ENCODE measurements at places on chromosomes 1 and 21.

- DNase-seq, result no peak
Observed at GRCh38 chr1:54069791-54070170, 16.4 kb downstream of the TCEANC2 start.

DNA sequence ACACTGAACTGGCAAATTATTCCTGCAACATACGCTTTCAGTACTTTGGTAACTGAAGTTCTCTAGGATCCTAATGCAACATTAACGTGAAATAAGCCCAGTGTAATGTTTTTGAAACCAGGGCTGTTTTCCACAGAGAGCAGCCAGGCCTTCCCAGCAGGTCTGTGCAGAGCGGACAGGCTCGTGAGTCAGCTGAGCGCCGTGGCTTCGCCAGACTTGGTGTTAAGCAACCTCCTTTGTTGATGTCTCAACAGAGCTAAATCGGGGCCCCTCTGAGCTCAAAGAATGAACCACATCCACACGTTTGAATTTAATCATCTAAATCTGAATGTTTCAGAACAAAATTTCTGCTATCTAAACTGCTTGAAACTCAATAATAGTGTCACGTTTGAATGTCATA lies 181.8 kb upstream of the FMN2 start:
- DNase-seq, result peak; percentile 68

DNA sequence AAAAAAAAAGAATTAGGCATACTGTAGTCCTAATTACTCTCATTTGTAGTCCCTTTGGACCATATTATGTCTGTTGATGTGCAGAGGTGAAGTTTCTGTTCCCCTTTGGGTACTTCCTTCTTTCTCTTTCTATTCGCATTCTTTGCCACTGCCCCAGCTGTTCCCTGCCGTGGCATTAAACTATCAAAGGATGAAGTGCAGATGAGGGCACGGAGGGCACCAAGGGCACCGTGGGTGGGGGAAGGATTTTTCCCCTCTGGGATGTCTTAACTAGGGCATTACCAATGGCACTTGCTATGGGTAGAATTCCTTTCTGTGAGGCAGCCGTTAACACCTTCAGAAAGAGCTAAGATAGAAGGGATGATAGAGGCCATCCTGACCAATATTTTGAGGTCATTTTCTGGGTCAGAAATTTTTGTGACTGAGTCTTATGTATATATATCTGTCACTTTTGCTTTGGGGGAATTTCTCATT lies 4.9 kb upstream of the MAPKAPK2 start:
- no peak for DNase-seq

- DNase-seq, result no peak
Observed at GRCh38 chr21:15848634-15849560, 119.1 kb downstream of the USP25 start.

DNA sequence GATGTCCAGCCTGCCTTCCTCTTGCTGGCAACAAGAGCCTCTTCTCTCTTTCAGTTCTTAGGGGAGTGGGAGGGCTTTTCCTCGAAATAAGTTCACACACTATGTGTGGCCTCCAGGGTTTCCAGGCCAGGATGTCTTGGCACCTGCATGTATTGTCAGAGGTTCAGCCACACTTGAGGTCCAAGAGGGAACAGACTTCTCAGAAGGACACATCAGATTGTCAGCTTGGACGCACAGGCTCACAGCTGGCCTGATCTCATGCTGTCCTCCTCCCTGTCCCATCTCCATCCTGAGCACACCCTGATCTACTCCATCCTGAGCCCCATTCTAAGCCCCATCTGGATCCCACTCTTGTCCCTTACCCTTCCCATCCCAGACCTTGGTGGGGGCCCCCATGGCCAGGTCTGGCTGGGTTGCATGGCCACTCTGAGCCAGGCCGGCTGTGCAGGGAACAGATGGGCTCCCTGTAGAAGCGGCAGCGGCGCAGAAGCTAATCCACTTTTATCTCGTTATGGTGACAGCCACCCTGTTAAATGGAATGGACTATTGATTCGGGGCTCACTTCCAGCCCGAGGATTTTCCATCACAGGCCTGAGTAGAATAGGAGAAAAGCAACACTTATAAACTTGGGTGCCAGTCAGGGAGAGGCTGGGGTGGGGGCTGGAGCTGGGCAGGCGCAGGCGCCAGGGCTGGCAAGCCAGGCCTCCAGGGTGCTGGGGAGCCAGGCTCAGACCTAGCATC lies 85.1 kb upstream of the CSF3R start:
- DNase-seq, result peak; percentile 49

- peak; percentile 50 for DNase-seq
Observed at GRCh38 chr1:29383746-29384371, 147.5 kb downstream of the PTPRU start.

DNA sequence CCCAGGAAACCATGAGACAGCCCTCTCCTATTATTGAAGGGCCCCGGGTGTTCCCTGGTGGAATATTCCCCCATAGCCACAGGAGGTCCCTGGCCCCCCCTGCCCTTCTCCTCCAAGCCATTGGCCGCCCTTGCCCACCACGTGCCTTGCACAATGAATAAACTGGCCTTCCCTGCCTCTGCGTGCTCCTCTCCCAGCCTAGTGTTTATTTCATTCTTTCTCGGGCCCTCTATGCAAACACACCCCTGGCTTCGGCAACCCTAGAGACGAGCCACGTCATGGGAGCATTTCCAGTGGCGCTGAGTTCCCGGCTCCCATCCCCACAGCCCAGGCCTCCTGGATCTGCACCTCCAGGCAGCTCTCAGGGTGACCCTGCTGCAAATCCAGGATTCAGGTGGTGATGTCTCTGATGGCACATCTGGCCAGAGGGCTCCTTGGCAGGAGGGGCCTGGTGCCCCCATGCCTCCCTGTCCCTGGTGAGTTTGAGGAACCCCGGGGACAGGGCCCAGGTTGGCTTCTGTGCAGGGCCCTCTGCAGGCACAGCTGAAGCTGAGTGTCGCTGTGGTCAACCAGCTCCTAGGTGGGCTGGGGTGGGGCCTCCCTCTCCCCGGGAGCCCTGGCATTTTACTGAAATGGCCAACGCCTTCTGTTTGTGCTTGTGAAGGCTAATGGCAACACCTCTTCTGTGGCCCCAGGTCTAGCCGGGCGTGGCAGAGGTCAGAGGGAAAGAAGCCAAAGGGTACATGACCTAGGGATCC lies 6.2 kb downstream of the KRTAP10-12 start:
- DNase-seq, result peak; percentile 50

- DNase-seq, result peak; percentile 87
Observed at GRCh38 chr1:56200442-56200841, 378.9 kb downstream of the PLPP3 start.

- no peak for DNase-seq
Observed at GRCh38 chr1:101238031-101238628, 1.3 kb downstream of the S1PR1 start.

GRCh38 chr1:91499904-91500755 lies 521 bp upstream of the CDC7 start:
- no peak for DNase-seq

DNA sequence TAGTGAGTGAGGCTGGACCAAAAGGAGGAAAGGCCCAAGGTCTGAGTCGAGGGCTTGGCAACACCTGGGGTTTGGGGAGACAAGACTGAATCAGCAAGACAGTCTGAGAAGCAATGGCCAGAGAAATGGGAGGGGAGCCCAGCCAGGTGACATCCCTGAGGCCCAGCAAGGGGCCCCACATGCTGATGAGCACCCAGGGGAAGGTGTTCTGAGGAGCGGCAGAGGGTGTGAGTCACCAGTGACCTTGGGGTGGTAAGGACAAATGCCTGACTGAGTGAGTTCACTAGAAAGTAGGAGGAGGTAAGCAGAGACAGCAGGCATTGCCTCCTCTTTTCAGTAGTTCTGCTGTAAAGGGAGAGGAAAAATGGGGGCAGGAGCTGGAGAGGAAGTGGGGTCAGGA lies 192.4 kb upstream of the GALNT2 start:
- no peak for DNase-seq

DNA sequence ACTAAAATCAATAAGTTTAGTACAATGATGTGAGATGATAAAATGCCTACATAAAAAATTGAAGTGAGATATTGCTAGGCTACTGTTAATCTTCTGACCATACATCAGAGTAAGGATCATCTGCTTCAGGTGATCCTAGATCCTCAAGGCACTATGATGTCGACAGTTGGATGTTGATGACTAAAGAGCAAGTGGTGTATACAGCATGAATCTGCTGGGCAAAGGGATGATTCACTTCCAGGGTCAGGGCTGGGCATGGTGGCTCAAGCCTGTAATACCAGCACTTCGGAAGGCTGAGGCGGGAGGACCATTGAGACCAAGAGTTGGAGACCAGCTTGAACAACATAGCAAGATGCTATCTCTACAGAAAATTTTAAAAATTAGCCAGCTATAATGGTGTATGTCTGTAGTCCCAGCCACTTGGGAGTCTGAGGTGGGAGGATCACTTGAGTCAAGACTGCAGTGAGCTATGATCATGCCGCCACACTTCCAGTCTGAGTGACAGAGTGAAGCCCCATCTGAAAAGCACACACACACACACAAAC lies 24.6 kb downstream of the NUF2 start:
- no peak for DNase-seq

Measured in islet precursor cell (in vitro differentiated cells).